ENCODE measurements at places on chromosomes 13 and 19.

DNA sequence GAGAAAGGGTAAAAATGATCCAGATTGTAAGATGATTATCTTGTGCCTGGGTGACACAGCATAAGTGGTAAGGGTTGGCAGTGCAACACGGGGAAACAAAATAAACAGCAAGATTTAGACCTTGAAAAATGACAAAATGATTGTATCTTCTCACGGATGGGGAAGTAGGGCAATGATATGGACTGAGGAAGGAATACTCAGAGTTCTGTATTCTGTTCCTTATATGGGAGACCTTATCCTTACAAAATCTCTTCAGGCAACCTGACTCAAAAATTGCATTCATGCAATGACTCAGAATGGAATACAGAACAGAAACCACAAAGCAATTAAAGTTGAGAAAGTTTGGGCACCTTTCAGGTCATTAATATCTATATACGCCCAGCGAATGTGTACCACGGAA, 149.0 kb downstream of the HS6ST3 start:
- DNase-seq, result no peak

- DNase-seq, result no peak
Measured at GRCh38 chr13:39740761-39741160, 85.3 kb downstream of the COG6 start.

GRCh38 chr13:21526707-21527540, 67.8 kb upstream of the ZDHHC20 start:
- DNase-seq, result no peak

DNA sequence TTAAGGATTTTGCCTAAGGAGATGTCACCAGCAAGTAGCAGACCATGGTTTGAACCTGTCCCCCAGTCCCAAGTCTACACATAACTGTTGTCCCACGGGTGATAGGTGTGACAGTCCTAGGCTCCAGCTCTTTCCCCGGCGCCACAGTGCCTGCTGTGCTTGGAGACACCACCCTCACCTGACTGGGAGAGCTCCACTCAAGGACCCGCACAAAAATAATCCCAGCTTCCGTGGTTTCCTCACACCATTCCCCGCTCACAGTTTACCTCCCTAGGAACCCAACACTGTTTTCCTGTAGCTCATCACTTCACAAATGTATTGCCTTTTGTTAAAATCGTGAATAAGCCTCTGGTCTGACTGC, 19.8 kb upstream of the RASA3 start:
- no peak for DNase-seq

- DNase-seq, result no peak
Measured at GRCh38 chr13:36006894-36007675, 124.1 kb downstream of the DCLK1 start.

DNA sequence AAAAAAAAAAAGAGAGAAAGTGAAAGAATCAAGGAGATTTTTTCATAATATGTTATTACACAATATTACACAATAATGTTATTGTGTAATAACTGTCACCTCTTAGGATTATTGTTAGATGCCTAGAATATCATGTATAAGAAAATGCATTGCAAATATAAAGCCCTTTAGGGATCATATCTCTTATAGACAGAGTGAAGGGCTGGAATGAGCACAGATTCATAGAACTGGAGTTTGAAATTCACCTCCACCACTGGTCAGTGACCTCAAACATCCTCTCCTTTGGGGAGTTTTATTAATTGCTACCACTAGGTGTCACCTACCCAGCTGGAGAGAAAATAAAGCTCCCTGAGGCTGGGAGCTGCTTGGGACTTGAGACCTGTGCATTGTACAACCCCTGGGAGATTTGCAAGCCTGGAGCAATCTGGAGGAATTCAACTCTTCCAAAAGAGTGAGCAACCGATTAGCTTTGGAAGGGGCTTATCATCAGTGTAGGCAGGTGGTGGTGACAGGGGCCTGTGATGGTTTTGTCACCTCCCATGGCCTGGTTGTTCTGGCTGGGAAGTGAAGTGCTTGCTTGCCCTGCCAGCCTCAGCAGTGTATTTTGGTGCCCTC, 30.3 kb upstream of the FRY start:
- DNase-seq, result no peak

- DNase-seq, result no peak
Measured at GRCh38 chr13:36258831-36259230, 38.8 kb downstream of the CCDC169 start.

DNA sequence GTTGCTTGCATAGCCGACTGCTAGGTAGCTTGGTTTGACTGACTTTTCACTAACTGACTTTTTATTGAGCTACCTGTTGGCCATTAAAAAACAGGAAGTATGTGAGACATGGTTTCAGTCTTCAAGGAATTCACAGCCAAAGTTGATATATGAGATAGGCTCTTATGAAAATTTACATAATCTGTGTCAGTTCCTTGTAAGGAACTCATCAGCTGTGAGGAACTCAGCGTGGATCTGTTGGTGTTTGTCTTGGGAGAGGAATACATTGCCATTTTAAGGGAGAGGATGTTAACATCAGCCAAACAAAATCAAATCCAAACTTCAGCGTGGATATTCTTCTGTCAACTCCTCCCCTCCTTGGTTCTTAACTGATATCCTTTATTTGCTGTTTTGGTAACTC, 2.0 kb downstream of the RNF113B start:
- no peak for DNase-seq

DNA sequence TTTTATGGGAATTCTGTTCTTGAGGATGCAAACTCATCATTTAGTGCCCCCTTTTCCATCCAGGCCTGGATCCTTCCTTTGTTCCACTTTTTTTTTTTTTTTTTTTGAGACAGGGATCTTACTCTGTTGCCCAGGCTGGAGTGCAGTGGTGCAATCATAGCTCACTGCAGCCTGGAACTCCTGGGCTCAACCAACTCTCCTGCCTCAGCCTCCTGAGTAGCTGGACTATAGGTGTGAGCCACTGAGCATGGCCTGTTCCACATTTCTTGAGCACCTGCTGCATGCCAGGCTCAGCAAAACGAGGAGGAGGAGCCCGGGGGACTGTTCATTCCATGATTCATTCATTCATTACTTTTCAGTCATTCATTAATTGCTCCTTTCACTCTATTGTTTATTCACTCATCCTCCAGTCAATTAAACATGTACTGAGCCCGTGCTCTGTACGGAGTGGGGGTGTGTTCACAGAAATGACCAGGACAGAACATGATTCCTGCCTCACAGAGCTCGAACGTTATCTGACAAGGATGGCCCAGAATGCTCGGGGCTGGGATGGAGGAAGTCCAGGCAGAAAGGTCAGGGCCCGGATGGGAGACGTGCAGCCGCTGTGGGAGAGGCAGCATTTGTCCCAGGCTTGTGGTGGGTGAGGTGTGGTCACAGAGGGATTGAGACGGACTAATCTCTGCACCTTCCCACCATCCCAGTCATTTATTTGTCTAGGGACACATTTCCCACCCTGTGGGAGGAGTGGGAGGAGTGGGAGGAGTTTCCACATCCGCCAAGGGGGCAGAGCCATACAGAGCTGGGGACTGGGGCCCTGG, 51.2 kb upstream of the SHKBP1 start:
- no peak for DNase-seq

Data from left renal pelvis (tissue), 4 donors.